T-cell (primary cell): ENCODE measurements at places on chromosomes 5 and 9. TPM values are rescaled to one million over a fixed set of nuclear protein-coding genes. Genes with fewer than 3 reads are reported as not detected.

Gene MCIDAS
- total RNA-seq = not detected

Gene ANKRD18A
- 1.2 TPM for total RNA-seq

Gene WNK2
- total RNA-seq = 0.26 TPM

Gene CER1
- not detected for total RNA-seq

Gene AJM1
- 3.4 TPM for total RNA-seq

Gene RABL6
- 66.6 TPM for total RNA-seq

GRCh38 chr5:109003928-109004327, 256.2 kb downstream of the FER start:
- no peak overlapping the region for H3K4me3 ChIP-seq
- no peak overlapping the region for H3K27ac ChIP-seq
- H3K27me3 ChIP-seq = no peaks in the 10 kb centered on the region

DNA sequence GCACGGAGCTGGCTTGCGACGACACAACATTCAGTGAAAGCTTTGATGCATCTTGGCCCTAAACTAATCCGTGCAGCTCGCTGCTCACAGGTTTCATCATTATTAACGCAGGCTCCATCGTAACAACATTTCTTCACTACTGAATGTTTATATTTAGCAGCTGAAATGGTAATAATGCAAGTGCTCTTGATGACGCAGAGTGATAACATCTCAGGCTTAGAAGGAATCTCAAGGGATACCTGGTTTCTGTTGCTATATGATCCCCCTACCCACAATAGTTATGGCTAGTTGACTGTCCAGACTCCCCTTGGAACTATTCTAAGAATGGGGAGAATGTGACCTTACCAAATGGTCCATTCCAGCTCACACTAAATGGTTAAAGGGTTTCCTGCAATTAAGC, 36.2 kb downstream of the C5 start:
- no peaks in the 10 kb centered on the region for H3K27me3 ChIP-seq
- DNase-seq = no peak
- H3K4me3 ChIP-seq = no peak overlapping the region
- H3K27ac ChIP-seq = no peak overlapping the region
- H3K36me3 ChIP-seq = no peaks in the 10 kb centered on the region

DNA sequence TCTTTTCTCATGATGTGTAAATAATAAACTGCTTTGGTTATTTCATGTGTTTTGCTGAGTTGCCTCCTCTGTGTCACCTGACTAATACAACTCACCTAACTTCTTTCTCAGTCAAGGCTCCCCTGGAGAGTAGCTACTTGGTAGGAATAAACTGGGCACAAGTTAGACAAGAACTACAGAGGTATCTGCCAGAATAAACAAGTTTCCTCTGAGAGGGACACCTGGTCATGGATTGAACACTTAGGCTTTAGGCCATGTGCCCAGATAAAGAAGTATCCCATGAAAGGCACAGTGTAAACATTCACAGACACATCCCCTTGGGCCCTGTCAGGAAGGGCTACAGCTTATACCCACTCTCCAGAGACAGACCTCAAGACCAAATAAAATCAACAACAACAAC, 532.5 kb downstream of the KIF4B start:
- DNase-seq = no peak
- no peak overlapping the region for H3K4me3 ChIP-seq
- H3K36me3 ChIP-seq = no peaks in the 10 kb centered on the region
- no peaks in the 10 kb centered on the region for H3K4me1 ChIP-seq
- H3K27me3 ChIP-seq = no peaks in the 10 kb centered on the region

DNA sequence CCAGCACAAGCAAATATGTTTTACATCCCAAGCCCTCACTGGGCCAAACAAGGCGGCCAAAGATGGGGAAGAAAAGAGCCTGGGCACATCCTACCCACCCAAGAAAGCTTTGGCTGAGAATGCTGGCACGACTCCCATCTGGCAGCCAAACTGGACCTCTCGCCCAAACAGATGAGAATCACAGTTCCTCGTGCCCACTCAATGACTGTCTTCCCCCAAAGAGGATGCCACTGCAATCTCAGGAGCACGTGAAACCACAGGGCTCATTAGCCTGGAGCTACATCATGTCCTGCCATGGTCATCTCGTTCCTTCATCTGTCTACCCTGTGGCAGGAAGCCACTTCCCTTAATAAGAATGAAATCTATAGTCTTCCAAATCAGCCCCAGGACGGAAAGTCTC, 536.8 kb downstream of the BNC2 start:
- no peak overlapping the region for H3K4me3 ChIP-seq
- no peak for DNase-seq
- no peak overlapping the region for H3K27ac ChIP-seq
- no peaks in the 10 kb centered on the region for H3K4me1 ChIP-seq
- H3K27me3 ChIP-seq = no peaks in the 10 kb centered on the region

DNA sequence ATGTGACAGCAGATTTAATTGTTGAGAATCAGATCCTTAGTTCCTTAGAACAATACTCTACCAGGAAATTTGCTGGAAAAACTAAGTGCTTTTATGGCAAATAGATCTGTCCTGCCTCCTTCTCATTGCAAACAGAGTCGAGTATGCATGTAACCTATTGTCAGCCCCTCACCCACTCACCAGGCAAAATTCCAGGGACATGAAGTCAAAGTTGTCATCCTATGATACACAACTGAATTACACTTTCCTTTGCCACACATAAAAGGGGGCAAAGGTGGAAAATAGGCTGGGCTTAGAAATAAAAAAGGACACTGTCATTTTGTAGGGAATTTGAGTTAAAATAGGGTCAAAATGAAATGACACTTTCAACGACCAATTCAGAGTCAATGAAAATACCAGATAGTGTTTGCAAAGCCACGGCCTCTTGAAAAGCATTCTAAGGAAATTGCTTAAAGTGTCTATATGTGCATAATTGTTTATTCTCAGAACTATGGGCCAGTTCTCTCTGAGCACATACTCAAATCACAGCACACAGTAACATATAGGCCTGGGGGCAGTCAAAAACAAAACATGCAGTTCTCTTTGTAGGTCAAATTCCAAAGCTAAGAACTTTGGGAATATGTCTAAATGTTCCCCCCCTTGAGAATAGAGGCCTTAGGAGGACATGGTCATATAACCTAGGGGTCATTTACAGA, 452.8 kb downstream of the NFIB start:
- H3K36me3 ChIP-seq = no peaks in the 10 kb centered on the region
- DNase-seq = no peak
- H3K4me3 ChIP-seq = no peak overlapping the region
- H3K27ac ChIP-seq = no peak overlapping the region
- H3K27me3 ChIP-seq = no peaks in the 10 kb centered on the region

DNA sequence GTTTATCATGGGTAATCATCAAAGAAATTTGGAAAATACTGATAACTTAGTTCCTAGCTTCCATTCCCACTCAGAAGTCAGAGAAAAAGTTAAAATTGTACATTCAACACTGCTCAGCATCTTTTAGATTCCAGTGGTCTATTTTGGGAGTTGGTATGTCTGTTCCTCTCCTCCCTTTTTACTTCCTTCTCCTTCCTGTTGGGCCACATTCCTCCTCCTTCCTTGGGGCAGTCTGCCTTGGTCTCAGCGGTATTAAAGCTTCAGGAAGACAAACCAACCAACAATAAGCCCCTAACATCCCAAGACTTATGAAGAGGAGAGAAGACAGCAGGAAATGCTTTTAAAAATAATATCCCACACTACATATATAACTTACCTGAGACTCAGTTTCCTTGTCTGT, 49.9 kb upstream of the SSBP2 start:
- no peaks in the 10 kb centered on the region for H3K4me1 ChIP-seq
- H3K27me3 ChIP-seq = peaks cover 5% of the 10 kb centered on the region
- H3K27ac ChIP-seq = no peak overlapping the region

DNA sequence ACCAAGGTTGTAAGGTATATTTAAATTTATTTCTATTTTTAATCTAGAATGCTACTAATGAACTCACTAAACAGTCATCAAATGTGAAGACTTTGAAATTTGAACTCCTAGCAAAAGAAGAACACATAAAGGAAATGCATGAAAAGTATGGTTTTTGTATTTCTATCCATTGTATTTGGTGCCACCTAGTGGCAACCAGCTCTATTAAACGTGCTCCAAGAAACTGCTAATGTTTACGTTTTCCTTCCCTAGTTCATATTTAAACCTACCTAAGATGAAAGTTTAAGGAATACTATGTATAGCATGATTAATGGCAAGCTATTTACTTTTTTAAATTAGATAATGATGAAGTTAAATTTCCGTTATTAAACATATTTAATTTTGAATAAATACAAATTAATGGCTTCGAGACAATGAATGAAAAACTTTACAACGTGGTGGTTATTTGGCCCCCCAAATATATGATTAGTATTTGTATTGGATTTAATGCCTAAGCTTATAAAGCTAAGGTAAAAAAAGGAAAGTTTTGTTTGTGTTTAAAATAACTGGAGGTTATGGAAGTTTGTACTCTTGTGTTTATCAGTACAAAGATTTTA, 115.9 kb upstream of the SH3GL2 start:
- no peaks in the 10 kb centered on the region for H3K4me1 ChIP-seq
- no peak overlapping the region for H3K4me3 ChIP-seq
- no peak overlapping the region for H3K27ac ChIP-seq
- DNase-seq = peak; percentile 1

DNA sequence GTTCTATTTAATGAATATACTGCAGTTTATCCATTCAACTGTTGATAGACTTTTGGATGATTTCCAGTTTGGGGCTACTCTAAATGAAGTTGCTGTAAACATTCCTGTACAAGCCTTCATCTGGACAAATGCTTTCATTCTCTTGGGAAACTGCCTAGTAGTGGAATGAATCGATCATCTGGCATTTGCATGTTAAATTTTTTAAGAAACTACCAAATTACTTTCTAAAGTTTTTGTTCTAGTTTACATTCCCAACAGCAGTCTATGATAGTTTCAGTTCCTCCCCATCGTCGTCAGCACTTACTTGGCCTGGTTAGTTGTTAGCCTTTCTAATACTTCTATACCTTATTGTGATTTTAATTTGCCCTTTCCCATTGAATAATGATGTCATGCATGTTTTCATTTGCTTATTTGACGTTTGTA, 306.3 kb downstream of the FER start:
- no peaks in the 10 kb centered on the region for H3K4me1 ChIP-seq
- no peaks in the 10 kb centered on the region for H3K36me3 ChIP-seq

- DNase-seq = no peak
- no peaks in the 10 kb centered on the region for H3K4me1 ChIP-seq
- H3K27me3 ChIP-seq = peaks cover 3% of the 10 kb centered on the region
- no peak overlapping the region for H3K27ac ChIP-seq
Observed at GRCh38 chr9:6355728-6356127, 27.6 kb downstream of the TPD52L3 start.

GRCh38 chr9:112308588-112308987, 24.8 kb downstream of the PTBP3 start:
- no peaks in the 10 kb centered on the region for H3K27me3 ChIP-seq
- no peak overlapping the region for H3K4me3 ChIP-seq
- H3K36me3 ChIP-seq = no peaks in the 10 kb centered on the region
- no peak overlapping the region for H3K27ac ChIP-seq
- H3K4me1 ChIP-seq = peaks cover 2% of the 10 kb centered on the region
- DNase-seq = no peak

DNA sequence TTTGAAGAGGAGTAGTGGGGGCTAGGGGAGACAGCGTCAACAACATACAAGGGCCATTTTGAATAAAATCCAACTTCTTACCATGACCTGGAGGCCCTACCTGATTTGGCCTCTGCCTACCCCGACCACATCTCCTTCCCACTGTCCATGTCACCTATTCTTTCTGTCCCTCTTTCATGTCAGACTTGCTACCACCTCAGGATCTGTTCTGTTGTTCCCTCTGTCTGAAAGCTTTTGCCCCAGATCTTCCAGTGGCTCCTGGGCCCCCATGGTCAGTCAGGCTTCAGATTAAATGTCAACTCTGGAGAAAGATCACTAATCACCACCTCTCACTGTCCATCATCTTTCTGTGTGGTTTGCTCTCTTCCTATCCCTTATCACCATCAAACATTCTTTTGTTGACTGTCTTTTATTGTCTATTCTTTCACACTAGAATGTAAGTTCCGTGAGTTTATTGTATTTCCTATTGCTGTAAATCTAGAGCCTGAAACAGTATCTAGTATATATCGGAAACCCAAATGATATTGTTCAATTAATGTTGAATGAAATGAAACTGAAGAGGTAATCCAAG, 31.2 kb upstream of the APC start:
- H3K27ac ChIP-seq = peak overlapping the region; percentile 77
- no peak for DNase-seq
- no peak overlapping the region for H3K4me3 ChIP-seq
- peaks cover 26% of the 10 kb centered on the region for H3K4me1 ChIP-seq
- H3K36me3 ChIP-seq = no peaks in the 10 kb centered on the region

GRCh38 chr9:94933511-94933828, 207.0 kb downstream of the AOPEP start:
- DNase-seq = no peak
- H3K36me3 ChIP-seq = no peaks in the 10 kb centered on the region
- H3K27ac ChIP-seq = no peak overlapping the region
- H3K27me3 ChIP-seq = no peaks in the 10 kb centered on the region
- H3K4me1 ChIP-seq = no peaks in the 10 kb centered on the region
- H3K4me3 ChIP-seq = no peak overlapping the region

- no peak overlapping the region for H3K4me3 ChIP-seq
- H3K36me3 ChIP-seq = no peaks in the 10 kb centered on the region
- DNase-seq = no peak
- peaks cover 2% of the 10 kb centered on the region for H3K4me1 ChIP-seq
Observed at GRCh38 chr5:76737846-76738245, 21.9 kb downstream of the F2R start.

- H3K27me3 ChIP-seq = peaks cover 16% of the 10 kb centered on the region
- H3K4me3 ChIP-seq = no peak overlapping the region
- DNase-seq = no peak
- H3K4me1 ChIP-seq = no peaks in the 10 kb centered on the region
- no peak overlapping the region for H3K27ac ChIP-seq
Observed at GRCh38 chr9:95580812-95581761, 64.3 kb upstream of the PTCH1 start.

GRCh38 chr9:76835571-76836283, 70.2 kb downstream of the PRUNE2 start:
- no peaks in the 10 kb centered on the region for H3K4me1 ChIP-seq
- no peak overlapping the region for H3K27ac ChIP-seq
- no peak for DNase-seq
- H3K27me3 ChIP-seq = no peaks in the 10 kb centered on the region
- H3K36me3 ChIP-seq = no peaks in the 10 kb centered on the region

GRCh38 chr5:106875591-106876297, 795.0 kb downstream of the EFNA5 start:
- H3K36me3 ChIP-seq = no peaks in the 10 kb centered on the region
- no peak overlapping the region for H3K4me3 ChIP-seq
- DNase-seq = no peak
- no peak overlapping the region for H3K27ac ChIP-seq
- H3K4me1 ChIP-seq = no peaks in the 10 kb centered on the region
